ENCODE measurements at places on chromosomes 7 and 10. TPM values are rescaled to one million over a fixed set of nuclear protein-coding genes. Genes with fewer than 3 reads are reported as not detected.

The SVIL gene
- 223 TPM for polyA plus RNA-seq

The IGFBP3 gene
- polyA plus RNA-seq: 225 TPM

The TMEM270 gene
- polyA plus RNA-seq: not detected

The XRCC2 gene
- 3.5 TPM for polyA plus RNA-seq

The GRM3 gene
- polyA plus RNA-seq: not detected
